ENCODE measurements at places on chromosomes 3 and 15.

- DNase-seq = no peak
These were observed 394.1 kb downstream of the PTPRG start for GRCh38 chr3:61955483-61955882.

DNA sequence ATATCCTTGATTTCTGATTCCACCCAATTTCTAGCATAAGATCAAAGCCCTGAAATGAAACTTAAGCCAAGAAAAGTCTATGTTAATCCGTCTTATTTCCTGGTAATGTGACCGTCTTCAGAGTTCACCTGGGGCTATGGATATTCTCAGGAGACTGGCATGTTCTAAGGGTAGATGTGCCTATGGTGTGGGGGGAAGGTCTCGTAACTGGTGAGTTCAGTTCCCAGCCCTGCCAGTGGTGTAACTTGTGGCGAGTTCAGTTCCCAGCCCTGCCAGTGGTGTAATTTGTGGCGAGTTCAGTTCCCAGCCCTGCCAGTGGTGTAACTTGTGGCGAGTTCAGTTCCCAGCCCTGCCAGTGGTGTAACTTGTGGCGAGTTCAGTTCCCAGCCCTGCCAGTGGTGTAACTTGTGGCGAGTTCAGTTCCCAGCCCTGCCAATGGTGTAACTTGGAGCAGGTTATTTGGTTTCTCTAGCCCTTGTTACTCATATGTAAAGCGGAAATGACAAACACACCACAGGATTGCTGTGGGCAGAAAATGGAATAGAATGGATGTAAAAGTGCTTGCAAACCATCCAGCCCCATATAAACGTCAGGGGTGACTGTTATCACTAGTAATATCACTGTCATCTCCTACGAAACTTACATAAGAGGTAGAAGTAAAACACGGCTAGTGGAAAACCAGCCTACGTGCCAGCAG lies 30.4 kb downstream of the SLC51A start:
- DNase-seq = no peak

GRCh38 chr3:112297714-112298113 lies 3.7 kb upstream of the SLC9C1 start:
- DNase-seq = no peak

GRCh38 chr3:119570229-119570628 lies 9.1 kb upstream of the ADPRH start:
- DNase-seq = no peak

DNA sequence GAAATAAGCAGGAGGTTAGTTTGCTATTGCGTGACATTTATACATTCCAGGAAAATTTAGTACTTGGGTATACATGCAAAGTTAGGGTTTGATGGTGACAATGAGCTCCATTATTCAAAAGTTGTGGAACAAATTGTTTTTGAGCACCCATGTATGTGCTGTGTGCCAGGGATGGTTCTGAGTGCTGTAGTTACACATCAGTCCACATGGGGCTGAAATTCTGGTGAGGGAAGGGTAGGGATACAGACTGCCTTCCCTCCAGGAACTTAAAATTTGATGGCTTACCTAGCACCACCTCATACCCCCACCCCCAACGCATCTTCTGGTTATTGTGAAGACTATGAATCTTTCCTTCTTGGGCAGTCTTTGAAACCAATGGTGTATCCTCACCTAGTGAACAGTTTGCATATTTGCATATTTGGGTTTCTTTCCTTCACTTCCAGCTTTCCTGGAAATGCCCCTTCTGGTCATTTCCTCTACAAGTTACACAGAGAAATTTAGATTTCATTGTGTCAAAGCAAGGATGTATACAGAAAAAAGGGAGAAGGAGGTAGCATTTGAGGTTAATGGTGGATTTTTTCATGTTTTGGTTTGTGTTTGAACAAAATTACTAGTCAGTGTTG lies 222.0 kb upstream of the IL12A start:
- no peak for DNase-seq

DNA sequence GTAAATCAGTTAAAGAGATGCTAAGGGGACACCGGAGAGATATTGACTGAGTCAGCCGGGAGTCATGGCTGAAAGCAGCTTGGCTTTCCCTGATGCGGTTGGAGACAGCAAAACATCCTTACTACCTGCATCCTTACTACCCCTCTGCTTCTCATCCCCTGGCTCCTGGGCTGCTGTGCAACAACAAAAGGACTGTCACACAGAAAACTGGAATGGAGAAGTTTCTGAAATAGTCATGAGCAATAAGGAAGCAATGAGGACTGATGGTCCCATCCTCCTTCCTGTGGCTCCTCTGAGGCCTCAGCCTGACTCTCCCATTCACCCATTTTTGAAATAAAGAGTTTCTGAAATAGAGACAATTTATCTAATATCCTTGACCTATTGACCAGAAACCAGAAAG lies 1.1 kb downstream of the HCLS1 start:
- DNase-seq = no peak

- no peak for DNase-seq
These were observed 14.5 kb downstream of the BCL2A1 start for GRCh38 chr15:79956354-79956939.

- DNase-seq = no peak
These were observed 19.1 kb upstream of the PAK6 start for GRCh38 chr15:40219801-40220200.

- no peak for DNase-seq
These were observed 56.5 kb downstream of the GHSR start for GRCh38 chr3:172391592-172392302.

- no peak for DNase-seq
These were observed 126.8 kb upstream of the ARHGEF3 start for GRCh38 chr3:56928379-56929068.

- DNase-seq = no peak
These were observed 354.5 kb upstream of the SOX14 start for GRCh38 chr3:137409584-137409983.

GRCh38 chr15:25333049-25333448 lies 105.8 kb downstream of the UBE3A start:
- no peak for DNase-seq

DNA sequence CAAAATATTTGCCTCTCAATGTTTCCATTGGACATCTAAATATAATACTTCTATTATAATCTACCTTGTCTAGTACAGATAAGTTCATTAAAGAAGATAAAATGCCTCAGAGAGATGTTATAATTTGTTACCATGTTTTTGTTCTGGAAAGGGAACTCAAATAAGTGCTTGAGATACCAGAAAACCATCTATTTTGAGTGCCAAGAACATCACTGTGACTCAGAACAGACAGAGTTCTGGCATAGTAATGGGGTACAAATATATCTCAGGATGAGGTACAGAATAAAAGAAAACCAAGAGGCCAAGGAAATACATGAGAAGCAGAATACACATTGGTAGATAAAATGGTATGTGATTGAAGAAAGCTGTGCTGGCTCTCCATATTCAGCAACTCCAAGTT lies 58.9 kb downstream of the IMPG2 start:
- no peak for DNase-seq

DNA sequence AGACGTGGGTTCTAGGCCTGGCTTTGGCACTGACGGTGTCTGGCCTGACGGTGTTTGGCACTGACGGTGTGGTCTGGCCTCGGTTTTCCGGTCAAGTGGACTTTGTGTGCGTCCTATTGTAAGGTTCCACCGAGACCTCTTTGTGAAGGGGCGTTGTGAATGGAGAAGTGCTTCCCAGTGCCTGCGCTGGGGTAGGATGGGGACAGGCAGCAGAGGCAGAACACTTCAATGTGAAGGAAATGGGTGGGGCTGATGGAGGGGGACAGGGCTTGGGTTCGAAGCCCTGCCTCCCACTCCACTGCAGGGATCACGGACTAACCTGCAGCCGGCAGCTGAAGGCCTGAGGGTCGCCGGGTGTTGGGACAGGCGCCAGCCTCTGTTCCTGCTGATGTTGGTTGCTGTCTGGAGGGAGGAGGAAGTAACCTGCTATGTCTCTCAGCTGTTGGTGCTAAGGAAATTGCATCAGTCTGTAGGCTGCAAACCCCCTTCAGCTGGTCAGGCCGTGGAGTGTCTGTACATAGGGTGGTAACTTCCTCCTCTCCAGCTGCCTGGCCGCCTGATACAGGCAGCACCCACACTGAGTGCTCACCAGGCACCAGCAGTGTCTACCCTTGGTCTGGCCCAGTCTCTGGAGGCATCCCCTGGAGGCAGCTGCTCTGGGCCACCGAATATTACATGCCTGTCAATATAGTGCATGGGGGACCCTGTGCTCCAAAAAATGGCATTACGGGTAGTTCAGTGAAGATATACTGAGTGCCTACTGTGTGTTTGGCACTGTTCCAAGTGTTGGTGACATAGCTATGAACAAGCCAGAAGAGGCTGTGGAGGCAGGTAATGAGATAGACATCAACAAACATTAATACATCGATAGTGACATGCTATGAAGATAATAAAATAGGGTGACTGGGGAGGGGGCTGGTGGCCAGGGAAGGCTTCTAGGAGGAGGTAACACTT lies 1.1 kb downstream of the TM6SF1 start:
- no peak for DNase-seq

GRCh38 chr3:167113035-167113830 lies 266.9 kb downstream of the ZBBX start:
- no peak for DNase-seq

DNA sequence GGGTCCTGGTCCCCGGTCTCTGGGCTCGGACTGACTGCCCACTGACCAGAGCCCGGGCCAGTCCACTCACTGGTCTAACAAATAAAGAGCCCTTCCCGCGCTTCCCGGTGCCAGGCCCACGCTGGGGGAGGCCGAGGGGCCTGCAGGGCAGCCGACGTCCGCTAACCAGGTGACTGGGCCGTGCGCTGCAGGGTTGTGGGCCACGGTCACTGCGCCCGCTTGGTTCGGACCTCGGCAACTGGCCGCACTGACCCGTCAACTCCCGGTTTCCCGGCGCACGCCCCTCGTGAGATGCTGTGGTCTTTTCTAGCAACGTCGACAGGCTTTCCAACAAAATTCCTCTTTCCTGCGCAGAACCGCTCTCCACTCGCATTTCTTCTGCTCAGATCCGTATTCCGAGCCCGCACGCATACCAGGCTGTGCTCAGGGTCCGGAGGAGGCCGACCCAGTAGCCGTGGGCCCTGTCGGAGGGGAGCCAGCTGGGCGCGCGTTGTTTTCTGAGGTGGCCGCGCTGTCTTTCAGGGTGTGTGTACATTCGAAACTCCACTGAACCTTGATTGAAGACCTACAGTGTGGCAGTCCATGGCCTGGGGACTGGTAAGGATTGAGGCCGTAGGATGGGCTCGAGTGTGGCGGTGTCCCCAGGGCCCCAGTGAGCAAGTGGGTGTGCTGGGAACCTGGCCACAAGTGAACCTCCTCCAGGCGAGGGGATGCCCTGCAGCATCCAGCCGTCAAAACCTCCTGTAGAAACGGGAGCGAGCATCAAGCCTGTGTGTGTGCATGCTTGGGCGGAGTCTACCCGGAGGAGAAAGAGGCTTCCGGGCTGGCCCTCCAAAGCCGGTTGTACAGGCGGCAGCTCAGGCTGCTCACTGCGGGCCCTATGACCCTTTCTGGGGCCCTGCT lies 875 bp upstream of the NT5DC2 start:
- DNase-seq = no peak

GRCh38 chr15:40525855-40526254 lies 39.0 kb downstream of the CCDC32 start:
- DNase-seq = no peak

DNA sequence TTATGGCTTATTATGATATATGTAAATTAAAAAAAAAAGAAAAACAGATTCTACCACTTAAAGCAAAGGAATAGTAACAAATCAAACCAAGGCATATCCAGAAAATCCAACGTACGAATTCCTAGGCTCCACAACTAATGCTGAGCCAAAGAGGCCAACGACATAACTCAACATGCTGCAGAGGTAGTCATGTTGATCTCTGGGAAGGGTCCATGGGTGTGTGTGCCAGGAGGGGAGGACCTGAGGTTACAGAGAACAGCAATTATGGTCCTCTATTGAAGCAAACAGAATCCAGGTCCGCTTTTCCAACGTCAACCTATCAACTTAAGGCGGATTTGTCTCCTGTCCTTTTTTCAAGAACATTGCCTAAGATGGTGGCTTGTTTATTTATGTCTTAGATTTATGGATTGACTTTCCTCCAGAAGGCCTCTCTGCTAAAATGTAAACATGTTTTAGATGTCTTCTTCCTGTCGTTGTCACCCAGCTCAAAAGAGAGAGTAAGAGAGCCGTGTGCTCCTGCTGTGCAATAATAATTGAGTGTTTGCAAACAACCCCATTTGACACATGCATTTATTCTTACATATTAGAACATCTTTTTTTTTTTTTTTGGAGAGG lies 20.4 kb downstream of the NANOGP8 start:
- no peak for DNase-seq

- no peak for DNase-seq
These were observed 5.2 kb downstream of the GNAI2 start for GRCh38 chr3:50241163-50241562.

DNA sequence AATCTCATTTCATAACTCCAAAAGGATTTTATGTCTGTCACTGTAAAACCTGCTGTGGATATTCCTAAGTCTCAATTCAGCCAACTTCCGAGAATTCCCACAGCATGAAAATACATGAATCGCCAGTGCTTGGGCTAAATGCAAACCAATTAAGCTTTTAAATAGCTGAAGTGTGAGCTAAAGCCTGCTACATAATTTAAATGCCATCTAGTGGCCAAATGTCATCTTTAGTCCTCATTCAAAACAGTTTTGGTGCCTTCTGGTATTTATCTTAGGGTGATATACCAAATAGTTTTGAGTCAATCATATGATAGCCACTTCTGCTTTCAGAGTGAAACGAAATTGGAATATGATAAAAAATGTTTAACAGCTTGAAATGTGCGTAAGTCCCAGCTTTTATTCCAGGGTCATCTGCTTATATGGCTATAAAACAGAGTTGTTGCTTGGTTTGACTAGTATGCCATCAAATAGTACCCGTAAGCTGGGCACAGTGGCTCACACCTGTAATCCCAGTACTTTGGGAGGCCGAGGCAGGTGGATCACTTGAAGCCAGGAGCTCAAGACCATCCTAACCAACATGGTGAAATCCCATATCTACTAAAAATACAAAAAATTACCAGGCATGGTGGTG lies 41.8 kb upstream of the CCNL1 start:
- DNase-seq = no peak

All from stimulated activated CD8-positive, alpha-beta memory T cell treated with anti-CD3 and anti-CD28 coated beads, Interleukin-15, amount 100 ng/mL, for 4 hours (primary cell).